ENCODE measurements at places on chromosomes 3 and 15. TPM values are rescaled to one million over a fixed set of nuclear protein-coding genes. Genes with fewer than 3 reads are reported as not detected.

DNA sequence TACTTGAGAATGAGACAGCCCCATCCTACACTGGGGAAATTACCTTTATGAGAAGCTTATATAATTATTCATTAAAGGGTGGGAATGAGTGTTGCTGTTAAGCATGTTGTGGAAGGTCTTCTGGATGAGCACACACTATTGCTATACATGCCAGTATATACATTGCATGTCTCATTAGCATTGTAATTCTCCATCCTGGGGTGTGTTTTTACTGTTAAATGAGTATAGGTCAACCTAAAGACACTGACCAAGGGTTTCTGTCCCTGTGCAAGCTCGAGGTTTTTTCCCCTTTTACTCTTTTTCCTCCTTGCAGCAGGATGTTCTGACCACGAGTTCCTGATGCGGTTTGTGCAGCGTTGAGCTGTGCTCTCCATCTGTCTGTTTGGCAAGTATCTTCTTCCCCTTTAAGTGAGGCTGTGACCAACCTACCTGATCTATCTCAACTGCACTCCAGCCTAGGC is 7.2 kb upstream of the IVD start:
- DNase-seq: no peak

- DNase-seq: no peak
Measured at GRCh38 chr15:94131875-94132274, 99.5 kb upstream of the MCTP2 start.

- DNase-seq: no peak
Measured at GRCh38 chr3:48688737-48689075, 3.0 kb upstream of the NCKIPSD start.

DNA sequence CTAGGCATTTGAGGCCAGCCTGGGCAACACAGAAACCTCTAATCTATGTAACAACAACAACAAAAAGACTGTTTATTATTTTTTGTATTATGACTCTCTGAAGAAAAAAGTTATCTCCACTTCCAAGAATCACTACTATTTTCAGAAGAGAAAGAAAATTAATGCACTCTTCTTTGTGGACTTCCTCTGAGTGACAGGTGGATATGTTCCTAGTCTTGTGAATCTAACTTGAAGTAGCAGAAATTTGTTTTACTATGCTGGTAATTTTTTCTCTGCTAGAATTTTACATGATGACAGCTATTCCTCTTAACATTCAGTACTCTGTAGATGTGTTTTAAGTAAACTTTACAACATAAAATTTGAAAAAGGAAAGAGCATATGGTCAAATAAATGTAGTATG is 16.7 kb downstream of the DYNC1LI1 start:
- no peak for DNase-seq

GRCh38 chr3:187531831-187532230 is 138.4 kb downstream of the SST start:
- no peak for DNase-seq

DNA sequence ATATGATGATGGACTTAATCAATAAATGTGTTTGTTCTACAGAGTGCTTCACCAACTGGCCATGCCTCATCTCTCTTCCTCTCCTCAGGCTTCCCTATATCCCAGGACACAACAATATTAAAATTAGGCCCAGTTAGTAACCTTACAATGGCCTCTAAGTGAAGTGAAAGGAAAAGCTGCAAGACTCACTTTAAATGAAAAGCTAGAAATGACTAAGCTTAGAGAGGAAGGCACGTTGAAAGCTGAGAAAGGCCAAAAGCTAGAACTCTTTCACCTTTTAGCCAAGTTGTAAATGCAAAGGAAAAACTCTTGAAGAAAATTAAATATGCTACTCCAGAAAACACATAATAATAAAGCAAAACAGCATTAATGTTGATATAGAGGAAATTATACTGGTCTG is 1010.3 kb downstream of the NAALADL2 start:
- DNase-seq: no peak

- DNase-seq: no peak
Measured at GRCh38 chr15:77786181-77786890, 153.6 kb upstream of the LINGO1 start.

Gene ZNF860
- total RNA-seq: 0.10 TPM

Gene MNS1
- total RNA-seq: 1.7 TPM

Measured in NCI-H460 (cell line).